ENCODE measurements at places on chromosomes 3 and 15. TPM values are rescaled to one million over a fixed set of nuclear protein-coding genes. Genes with fewer than 3 reads are reported as not detected.

TLE3 gene
- 21.6 TPM for total RNA-seq

COL6A5 gene
- not detected for total RNA-seq

CDHR4 gene
- total RNA-seq = 0.44 TPM

PGBD4 gene
- 2.6 TPM for total RNA-seq

SAMMSON gene
- total RNA-seq = not detected

UBA3 gene
- total RNA-seq = 41.1 TPM

GRCh38 chr15:32657198-32657883 is 15.8 kb downstream of the SCG5 start:
- peak overlapping the region; percentile 39 for H3K27ac ChIP-seq
- H3K27me3 ChIP-seq = no peaks in the 10 kb centered on the region
- peak; percentile 38 for DNase-seq
- H3K36me3 ChIP-seq = no peaks in the 10 kb centered on the region

DNA sequence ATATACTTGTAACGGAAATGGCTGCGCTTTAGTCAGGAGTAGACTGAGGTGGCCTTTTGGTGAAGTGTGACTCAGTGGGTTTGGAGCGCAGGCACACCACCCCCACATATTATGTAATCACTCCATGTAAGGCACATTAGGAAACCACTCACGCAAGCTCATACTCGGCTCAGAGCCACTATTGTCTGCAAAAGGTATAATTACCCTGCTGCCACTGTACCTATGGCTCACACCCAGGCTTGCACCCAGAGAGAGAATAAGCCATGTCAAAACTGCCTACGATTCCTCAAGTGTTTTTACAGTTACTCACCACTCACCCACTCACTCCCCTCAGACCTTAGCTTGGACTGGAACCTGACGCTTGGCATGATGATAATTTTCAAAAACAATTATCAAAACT is 611.9 kb upstream of the CCDC54 start:
- H3K27me3 ChIP-seq = no peaks in the 10 kb centered on the region
- no peaks in the 10 kb centered on the region for H3K36me3 ChIP-seq
- peak overlapping the region; percentile 31 for H3K27ac ChIP-seq
- peaks cover 13% of the 10 kb centered on the region for H3K4me1 ChIP-seq

DNA sequence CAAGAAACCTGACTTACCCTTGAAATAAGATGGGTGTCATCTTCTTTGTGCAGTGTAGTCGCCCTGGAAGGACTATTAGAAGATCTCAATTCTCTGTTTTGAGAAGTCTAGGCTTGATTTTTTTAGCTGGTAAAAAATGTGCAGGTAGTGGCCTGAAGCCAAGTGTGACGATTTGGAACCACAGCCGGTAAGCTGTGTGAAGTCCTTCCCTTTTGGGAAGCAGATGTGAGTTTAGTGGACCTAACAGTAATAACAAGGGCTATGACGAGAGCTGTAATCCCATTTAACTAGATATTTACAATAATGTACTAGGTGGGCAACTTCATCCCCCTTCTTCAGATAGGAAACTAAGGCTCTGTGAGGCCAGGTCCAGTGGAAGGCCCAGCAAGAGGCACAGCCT is 81.7 kb upstream of the MYZAP start:
- no peaks in the 10 kb centered on the region for H3K4me1 ChIP-seq
- H3K36me3 ChIP-seq = no peaks in the 10 kb centered on the region
- H3K27me3 ChIP-seq = no peaks in the 10 kb centered on the region
- no peak overlapping the region for H3K4me3 ChIP-seq
- no peak for DNase-seq

GRCh38 chr15:55893852-55894251 is 99.6 kb downstream of the NEDD4 start:
- H3K4me3 ChIP-seq = peak overlapping the region; percentile 60
- H3K4me1 ChIP-seq = peaks cover 21% of the 10 kb centered on the region
- no peaks in the 10 kb centered on the region for H3K27me3 ChIP-seq
- DNase-seq = no peak

DNA sequence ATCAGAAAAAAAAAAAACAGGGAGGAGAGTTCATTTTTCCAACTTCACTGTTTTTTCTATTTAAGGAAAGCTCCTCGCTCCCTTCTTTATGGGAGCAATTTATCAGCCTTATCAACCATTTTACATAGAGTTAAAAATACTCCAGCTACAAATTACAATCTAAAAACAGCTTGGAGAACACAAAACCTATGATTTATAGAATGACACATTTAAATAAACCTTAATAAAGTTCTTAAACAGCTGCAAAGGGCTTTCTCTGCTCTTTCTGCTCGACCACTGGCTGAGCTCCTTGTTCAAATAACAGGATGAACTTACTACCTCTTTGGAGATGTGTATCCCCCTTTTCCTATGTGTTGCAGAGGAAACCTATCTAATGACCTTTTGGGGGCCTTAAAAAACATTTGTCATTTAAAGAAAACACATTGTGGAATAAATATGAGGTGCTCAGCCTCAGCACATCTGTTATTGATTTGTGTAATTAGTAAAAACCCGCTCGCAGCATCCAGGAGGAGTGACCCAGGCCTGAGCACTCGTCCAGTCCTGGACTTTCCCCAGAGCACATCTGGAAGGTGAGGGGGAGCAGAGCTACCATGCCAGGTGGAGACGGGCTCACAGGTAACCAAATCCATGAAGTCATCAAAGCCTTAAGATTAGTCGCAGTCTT is 231.2 kb downstream of the ATP8B4 start:
- no peaks in the 10 kb centered on the region for H3K27me3 ChIP-seq
- H3K4me1 ChIP-seq = no peaks in the 10 kb centered on the region
- no peak for DNase-seq
- H3K36me3 ChIP-seq = no peaks in the 10 kb centered on the region
- no peak overlapping the region for H3K27ac ChIP-seq
- H3K4me3 ChIP-seq = no peak overlapping the region

DNA sequence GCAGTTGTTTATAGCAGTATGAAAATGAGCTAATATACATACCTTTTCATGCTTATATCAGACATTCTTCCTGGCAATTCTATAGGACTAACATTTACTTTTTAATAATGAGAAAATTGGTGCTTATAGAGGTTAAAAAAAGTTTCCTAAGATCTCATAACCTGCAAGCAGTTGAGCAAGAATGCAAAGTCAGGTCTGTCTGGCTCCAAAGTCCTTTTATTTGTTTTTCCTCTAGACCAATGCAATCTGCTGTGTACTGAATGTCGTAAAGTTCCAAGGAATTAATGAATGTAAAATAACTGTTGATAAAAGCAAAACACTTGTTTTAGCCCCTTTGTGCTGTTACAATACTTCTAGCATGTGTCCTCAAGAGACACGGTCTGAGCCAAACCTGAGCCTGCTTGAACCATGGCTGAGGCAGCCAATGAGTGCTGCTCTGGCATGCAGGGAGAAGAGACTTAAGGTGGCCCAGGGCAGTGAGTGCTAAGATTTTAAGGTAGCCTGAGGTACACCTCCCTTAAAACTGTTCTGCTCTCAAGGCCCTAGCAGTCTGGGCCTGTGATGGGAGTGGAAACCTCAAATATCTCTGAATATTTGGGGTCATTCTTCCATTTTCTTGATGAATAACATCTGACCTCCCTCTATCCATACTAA is 555.1 kb upstream of the NAALADL2 start:
- H3K36me3 ChIP-seq = no peaks in the 10 kb centered on the region
- DNase-seq = no peak
- no peak overlapping the region for H3K27ac ChIP-seq
- no peaks in the 10 kb centered on the region for H3K27me3 ChIP-seq
- H3K4me3 ChIP-seq = no peak overlapping the region

DNA sequence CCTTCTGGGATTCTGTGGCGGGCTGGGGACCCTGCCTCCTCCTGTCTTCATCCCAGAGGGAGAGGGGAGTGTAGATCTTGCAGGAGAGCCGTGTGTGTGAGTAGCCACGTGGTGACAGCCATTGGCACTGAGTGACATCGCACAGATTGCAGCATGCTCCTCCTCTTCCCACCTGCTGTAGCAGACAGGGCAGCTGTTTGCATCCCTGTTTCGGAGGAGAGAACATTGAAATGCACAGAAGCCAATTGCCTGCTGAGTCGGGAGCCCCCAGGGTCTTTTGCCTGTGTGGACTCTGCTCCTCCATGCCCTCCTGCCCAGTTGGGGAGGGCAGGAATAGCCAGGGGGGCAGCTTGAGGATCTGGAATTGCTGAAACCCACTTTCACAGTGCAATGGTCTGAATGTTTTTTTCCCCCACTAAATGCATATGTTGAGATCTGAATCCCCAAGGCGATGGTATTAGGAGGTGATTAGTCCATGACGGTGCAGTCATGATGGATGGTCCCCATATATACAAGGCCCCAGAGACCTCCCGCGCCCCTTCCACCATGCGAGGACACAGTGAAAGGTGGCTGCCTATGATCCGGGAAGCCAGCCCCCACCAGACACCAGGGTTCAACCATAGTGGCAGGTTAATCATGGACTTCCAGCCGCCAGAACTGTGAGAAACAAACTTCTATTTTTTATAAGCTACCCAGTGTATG is 66.8 kb downstream of the CHRNA7 start:
- H3K27ac ChIP-seq = no peak overlapping the region
- H3K36me3 ChIP-seq = no peaks in the 10 kb centered on the region
- no peak overlapping the region for H3K4me3 ChIP-seq
- H3K4me1 ChIP-seq = no peaks in the 10 kb centered on the region
- peaks cover 50% of the 10 kb centered on the region for H3K27me3 ChIP-seq
- no peak for DNase-seq

DNA sequence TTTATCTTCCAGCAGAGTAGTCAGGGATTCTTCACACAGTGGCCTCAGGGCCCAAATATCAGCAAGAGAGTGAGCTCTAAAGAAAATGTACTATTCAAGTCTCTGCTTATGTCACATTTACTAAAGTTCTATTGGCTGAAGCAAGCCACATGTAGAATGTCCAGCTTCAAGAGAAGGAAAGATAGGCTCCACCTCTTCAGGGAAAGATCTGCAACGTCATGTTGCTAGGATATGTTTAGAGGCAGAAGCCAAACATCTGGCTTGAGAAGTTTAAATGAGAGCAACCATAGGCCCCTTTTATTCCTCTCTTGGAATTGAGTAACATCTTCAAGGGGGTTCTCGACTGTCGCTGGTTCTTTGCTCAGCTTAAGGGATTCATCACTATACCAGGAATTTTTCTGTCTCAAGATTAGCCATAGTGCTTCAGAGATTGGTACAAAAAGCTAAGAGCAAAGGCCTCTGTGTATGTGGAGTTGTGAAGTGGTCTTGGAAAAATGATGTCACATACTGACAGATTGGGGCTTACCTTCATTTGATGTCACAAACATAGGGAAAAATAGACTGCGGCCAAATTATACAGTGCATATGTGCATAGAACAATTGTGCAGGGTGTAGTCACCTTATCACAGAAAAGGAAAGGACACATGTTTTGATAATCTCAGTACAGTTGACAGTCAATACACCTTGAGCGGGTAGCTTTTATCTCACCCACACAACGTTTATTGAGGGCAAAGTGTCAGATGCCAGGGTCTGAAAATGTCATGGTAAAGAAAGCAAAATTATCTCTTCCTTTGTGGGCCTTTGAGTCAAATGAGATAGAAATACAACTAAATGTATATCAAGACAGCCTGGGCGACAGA is 11.3 kb upstream of the THRB start:
- H3K4me3 ChIP-seq = no peak overlapping the region
- DNase-seq = no peak
- peaks cover 13% of the 10 kb centered on the region for H3K4me1 ChIP-seq

- no peaks in the 10 kb centered on the region for H3K36me3 ChIP-seq
- H3K4me1 ChIP-seq = peaks cover 8% of the 10 kb centered on the region
- no peak for DNase-seq
- H3K4me3 ChIP-seq = no peak overlapping the region
Observed at GRCh38 chr15:100048736-100049135, 293.0 kb downstream of the ADAMTS17 start.

- peaks cover 10% of the 10 kb centered on the region for H3K36me3 ChIP-seq
- H3K27ac ChIP-seq = peak overlapping the region; percentile 49
- peak; percentile 39 for DNase-seq
- peaks cover 35% of the 10 kb centered on the region for H3K4me1 ChIP-seq
Observed at GRCh38 chr3:120147072-120147871, 53.0 kb upstream of the GSK3B start.

All from MCF 10A (cell line).